K562 (cell line): ENCODE measurements at places on chromosomes 6 and 20. TPM values are rescaled to one million over a fixed set of nuclear protein-coding genes. Genes with fewer than 3 reads are reported as not detected.

GRCh38 chr6:56510984-56511531, 131.6 kb downstream of the DST start:
- H3K4me3 ChIP-seq: no peak overlapping the region
- peak; percentile 46 for DNase-seq
- H3K36me3 ChIP-seq: peaks cover 3% of the 10 kb centered on the region; the same call in 1 of the 3 replicates
- H3K27me3 ChIP-seq: no peaks in the 10 kb centered on the region

DNA sequence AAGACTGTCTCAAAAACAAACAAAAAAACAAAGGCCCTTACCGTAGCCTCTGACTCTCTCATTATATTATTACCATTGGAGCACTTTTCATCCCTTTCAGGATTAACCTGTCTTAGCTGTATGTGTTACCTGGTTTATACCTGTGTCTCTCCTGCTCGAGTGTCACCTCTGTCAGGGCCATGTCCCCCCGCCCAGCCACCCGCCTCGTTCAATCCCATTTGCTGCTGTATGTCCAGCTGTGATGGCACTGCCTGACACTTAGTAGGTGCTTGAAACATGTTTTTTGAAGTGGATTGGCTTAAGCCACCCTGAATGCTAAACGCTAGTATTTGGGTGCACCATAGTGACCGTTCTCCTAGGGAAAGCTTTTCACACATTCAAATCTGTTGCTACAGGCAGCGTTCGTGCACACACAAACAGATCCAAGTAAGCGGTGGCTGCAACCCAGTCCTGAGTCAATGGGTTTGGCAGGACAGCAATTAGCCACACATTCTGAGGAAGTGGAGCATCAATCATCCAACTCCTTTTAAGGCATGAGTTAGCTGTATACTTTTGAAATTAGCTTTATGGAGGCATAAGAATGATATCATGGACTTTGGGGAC, 98.9 kb upstream of the ZNF217 start:
- H3K36me3 ChIP-seq: no peaks in the 10 kb centered on the region
- no peaks in the 10 kb centered on the region for H3K4me1 ChIP-seq
- DNase-seq: no peak
- H3K27me3 ChIP-seq: no peaks in the 10 kb centered on the region

GRCh38 chr6:15498640-15499039, 164.2 kb downstream of the DTNBP1 start:
- DNase-seq: no peak
- no peak overlapping the region for H3K27ac ChIP-seq
- peaks cover 74% of the 10 kb centered on the region for H3K36me3 ChIP-seq
- no peaks in the 10 kb centered on the region for H3K27me3 ChIP-seq

Gene HUS1B
- total RNA-seq: 1.0 and 1.4 TPM in 2 replicates
